ENCODE measurements at places on chromosomes 7 and 10. TPM values are rescaled to one million over a fixed set of nuclear protein-coding genes. Genes with fewer than 3 reads are reported as not detected.
A peak's percentile ranks its signal among the peaks of the same experiment; 100 is the strongest.

- H3K4me1 ChIP-seq, result peaks cover 2% of the 10 kb centered on the region
- peak overlapping the region; percentile 66 for H3K4me3 ChIP-seq
- DNase-seq, result peak; percentile 74
- H3K27ac ChIP-seq, result peak overlapping the region; percentile 94
- H3K27me3 ChIP-seq, result no peaks in the 10 kb centered on the region
Observed at GRCh38 chr10:63628526-63629362, 107.5 kb downstream of the REEP3 start.

DNA sequence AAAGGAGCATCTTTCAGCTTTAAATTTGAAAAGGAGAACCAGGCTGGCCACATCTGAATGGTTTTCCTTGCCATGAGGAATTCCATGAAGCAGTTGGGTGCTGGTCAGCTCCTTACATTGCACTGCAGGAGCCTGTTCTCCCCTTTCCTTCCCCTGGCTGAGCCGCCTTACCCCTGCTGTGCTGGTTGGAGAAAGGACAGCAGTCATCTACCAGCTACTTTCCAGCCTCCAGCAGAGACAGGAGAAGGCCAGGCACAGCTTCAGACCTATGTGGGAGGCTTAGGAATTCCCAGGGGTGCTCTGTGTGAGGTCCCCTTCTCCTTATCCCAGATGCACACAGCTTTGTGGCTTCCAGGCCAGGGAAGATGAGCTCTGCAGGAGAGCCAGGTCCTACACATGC is 4.7 kb downstream of the C10orf71 start:
- H3K27me3 ChIP-seq, result no peaks in the 10 kb centered on the region
- no peak overlapping the region for H3K27ac ChIP-seq
- no peak for DNase-seq
- H3K4me1 ChIP-seq, result no peaks in the 10 kb centered on the region
- no peaks in the 10 kb centered on the region for H3K36me3 ChIP-seq
- no peak overlapping the region for H3K4me3 ChIP-seq

- H3K27ac ChIP-seq, result no peak overlapping the region
- DNase-seq, result no peak
- no peaks in the 10 kb centered on the region for H3K36me3 ChIP-seq
Observed at GRCh38 chr10:94131885-94132284, 138.2 kb downstream of the PLCE1 start.

DNA sequence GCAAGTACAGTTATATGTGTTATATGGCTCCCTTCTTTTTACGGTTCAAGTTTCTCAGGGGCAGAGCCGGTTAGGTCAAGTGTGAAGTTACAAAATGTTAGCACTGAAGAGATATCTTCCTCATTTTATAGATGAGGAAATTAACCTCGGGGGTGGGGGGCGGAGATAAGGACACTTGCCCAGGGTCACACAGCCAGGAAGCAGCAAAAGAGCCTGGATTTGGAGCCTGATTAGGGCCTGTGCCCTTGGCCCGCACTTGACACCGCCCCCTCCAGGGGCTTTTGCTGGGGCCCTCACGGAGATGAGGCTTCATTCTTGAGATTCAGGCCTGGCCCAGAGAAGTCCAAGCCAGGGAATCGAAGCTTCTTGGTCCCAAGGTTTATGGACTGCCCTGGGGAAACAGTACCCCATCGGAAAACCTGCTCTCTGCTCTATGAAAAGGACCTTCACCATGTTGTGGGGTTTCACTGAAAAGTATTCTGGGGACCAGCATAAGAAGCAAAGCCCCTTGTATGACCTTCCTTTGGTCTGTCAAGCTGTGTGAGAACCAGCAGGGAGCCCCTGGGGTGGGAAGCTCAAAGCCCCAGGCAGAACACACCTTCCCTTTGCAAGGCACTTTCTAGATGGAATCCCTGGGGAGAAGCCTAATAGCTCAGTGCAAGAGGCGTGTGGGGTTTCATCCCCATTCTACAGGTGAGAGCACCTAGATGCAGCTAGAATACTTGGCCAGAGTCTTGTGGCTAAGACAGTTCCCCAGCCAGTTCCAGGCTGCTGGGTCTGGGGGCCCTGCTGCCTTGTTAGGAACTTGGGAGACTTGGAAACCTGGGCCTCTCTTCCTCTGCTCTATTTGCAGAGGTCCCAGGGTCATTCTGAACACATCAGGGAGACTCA is 21.9 kb downstream of the UNC5B start:
- no peaks in the 10 kb centered on the region for H3K36me3 ChIP-seq
- no peak for DNase-seq
- no peak overlapping the region for H3K4me3 ChIP-seq

DNA sequence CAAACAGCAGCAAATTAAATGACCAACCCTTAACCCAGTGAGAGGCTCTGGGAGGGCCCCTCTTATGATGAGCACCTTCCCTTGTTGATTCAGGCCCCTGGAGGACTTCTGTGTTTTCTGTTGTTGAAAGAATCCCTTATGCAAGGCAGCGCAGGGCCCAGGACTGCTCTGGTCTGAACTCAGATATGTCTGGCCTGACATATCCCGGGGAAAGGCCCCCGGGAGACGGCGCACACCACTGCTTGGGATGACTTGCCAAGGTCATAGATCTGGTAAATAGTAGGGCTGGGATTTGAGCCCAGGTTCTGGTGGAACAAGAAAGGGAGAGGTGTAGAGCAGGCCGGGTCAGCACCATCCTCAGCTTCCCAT is 124.0 kb downstream of the AOAH start:
- H3K27ac ChIP-seq, result no peak overlapping the region
- no peaks in the 10 kb centered on the region for H3K4me1 ChIP-seq
- H3K27me3 ChIP-seq, result no peaks in the 10 kb centered on the region
- H3K4me3 ChIP-seq, result no peak overlapping the region

DNA sequence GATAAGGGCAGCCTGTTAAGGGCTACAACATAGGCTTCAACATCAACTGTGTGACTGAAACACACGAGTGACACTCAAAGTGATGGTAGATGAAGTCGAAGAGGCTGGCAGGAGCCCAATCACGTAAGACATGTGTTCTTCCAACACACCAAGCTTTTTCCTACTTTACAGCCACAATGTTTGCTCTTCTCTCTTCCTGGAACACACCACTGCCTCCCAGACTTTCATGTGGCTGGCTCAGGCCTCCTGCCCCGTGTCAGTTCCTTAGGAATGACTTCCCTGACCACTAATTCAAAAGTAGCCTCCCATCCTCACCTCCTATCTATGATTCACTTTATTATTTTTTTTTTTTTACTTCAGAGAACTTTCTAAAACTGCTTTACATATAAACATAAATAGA is 209.2 kb downstream of the GPAM start:
- peaks cover 3% of the 10 kb centered on the region for H3K27me3 ChIP-seq
- H3K36me3 ChIP-seq, result no peaks in the 10 kb centered on the region
- no peaks in the 10 kb centered on the region for H3K4me1 ChIP-seq
- no peak overlapping the region for H3K4me3 ChIP-seq
- no peak overlapping the region for H3K27ac ChIP-seq

GRCh38 chr10:68165643-68166042 is 56.4 kb downstream of the MYPN start:
- H3K27ac ChIP-seq, result no peak overlapping the region
- H3K36me3 ChIP-seq, result no peaks in the 10 kb centered on the region
- no peaks in the 10 kb centered on the region for H3K27me3 ChIP-seq
- H3K4me1 ChIP-seq, result no peaks in the 10 kb centered on the region
- no peak for DNase-seq

- no peak overlapping the region for H3K4me3 ChIP-seq
- no peaks in the 10 kb centered on the region for H3K36me3 ChIP-seq
- H3K27me3 ChIP-seq, result no peaks in the 10 kb centered on the region
Observed at GRCh38 chr7:46035166-46035565, 114.1 kb upstream of the IGFBP3 start.

DNA sequence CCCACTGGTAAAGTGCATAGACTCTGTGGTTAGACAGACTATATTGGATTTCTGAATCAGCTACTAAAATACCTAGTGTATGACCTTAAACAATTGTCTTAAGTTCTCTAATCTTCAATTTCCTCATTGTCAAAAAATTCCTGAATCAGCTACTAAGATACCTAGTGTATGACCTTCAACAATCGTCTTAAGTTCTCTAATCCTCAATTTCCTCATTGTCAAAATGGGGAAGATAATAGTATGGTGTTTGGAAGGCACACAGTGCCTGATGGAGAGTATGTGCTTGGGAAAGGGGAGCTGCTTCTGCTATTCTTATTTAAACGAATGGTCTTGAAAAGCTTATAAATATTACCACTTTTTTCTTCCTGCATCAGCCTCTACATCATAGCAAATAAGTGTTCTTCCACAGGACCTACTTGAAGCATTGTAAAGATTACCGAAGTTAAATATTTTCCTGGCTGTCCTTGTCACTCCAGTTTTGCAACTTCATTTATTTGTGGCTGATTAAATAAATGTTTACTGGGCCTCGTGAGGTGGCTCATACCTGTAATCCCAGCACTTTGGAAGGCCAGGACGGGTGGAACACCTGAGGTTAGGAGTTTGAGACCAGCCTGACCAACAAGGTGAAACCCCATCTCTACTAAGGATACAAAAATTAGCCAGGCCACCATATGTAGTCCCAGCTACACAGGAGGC is 64.4 kb upstream of the ITGA8 start:
- no peaks in the 10 kb centered on the region for H3K4me1 ChIP-seq
- no peak for DNase-seq
- H3K36me3 ChIP-seq, result no peaks in the 10 kb centered on the region
- H3K27me3 ChIP-seq, result no peaks in the 10 kb centered on the region
- no peak overlapping the region for H3K27ac ChIP-seq
- no peak overlapping the region for H3K4me3 ChIP-seq

The MOGAT3 gene
- total RNA-seq, result not detected

The GOLGA7B gene
- total RNA-seq, result 0.36 TPM

The DLG5 gene
- total RNA-seq, result 70.6 TPM

The SYNPO2L gene
- 0.18 TPM for total RNA-seq

The LIPM gene
- not detected for total RNA-seq

The BPGM gene
- total RNA-seq, result 15.7 TPM

All from aorta (tissue), 5 donors.